ENCODE measurements at places on chromosomes 6 and 20.
A peak's percentile ranks its signal among the peaks of the same experiment; 100 is the strongest.

GRCh38 chr6:159077123-159077522, 32.3 kb upstream of the TAGAP start:
- no peak for DNase-seq

- DNase-seq: no peak
Measured at GRCh38 chr6:36949636-36950035, 4.9 kb upstream of the PI16 start.

GRCh38 chr6:38039502-38039901, 220.0 kb downstream of the ZFAND3 start:
- DNase-seq: no peak

GRCh38 chr6:31821301-31822035, 6.1 kb upstream of the HSPA1B start:
- peak; percentile 33 for DNase-seq

DNA sequence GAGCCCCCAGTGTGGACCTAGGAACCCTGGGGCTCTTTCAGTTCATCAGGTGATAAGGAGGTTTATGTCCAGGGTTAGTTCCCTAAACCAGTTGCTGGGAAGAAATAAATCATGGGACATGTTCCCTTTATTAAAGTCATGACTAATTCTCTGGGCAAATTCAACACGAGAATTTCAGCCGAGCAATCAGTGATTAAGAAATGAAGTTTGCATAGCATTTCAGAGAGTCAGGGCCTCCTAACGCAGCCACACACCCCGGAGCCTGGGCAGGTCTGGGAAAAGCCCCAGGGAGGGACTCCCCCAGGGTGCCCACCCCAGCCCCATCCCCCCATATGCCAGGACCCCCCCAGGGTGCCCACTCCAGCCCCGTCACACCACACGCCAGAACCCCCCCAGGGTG, 20.1 kb downstream of the SLCO4A1 start:
- no peak for DNase-seq

DNA sequence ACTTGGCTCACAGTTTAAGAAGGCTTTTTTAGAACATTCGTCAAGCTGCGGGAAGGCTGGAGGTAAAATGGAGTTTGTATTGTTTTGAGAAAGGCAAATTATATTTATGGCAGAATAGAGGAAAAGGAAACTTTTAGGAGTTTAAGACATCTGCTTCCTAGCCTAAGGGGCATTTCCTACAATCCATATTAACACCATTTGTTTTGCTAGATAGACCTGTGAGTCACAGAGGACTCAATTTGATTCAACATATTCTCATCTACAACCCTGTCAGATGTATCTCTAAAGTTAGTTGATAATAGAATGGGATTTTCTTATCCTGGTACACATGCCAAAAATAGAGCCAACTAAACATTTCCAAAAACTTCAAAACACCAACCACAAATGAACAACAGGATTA, 35.0 kb downstream of the RCAN2 start:
- DNase-seq: no peak

GRCh38 chr6:20699402-20699801, 165.1 kb downstream of the CDKAL1 start:
- no peak for DNase-seq

DNA sequence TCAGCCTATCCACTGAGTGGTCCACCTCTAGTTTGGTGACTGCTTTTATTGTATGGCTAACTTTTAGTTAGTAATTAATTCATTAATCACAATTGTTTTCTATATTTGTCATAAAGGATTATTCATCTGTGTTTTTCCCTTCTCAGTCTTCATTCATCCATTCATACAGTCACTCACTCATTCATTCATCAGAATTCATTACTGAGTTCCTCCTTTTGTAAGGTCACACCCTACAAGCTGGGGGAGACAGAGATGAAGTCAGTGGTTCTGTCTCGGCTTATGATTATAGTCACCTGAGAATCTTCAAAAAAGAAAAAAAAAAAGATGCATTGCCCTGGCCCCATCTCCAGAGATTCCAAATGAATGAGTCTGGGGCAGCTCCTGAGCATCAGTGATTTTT, 257.1 kb downstream of the ADGB start:
- DNase-seq: no peak

DNA sequence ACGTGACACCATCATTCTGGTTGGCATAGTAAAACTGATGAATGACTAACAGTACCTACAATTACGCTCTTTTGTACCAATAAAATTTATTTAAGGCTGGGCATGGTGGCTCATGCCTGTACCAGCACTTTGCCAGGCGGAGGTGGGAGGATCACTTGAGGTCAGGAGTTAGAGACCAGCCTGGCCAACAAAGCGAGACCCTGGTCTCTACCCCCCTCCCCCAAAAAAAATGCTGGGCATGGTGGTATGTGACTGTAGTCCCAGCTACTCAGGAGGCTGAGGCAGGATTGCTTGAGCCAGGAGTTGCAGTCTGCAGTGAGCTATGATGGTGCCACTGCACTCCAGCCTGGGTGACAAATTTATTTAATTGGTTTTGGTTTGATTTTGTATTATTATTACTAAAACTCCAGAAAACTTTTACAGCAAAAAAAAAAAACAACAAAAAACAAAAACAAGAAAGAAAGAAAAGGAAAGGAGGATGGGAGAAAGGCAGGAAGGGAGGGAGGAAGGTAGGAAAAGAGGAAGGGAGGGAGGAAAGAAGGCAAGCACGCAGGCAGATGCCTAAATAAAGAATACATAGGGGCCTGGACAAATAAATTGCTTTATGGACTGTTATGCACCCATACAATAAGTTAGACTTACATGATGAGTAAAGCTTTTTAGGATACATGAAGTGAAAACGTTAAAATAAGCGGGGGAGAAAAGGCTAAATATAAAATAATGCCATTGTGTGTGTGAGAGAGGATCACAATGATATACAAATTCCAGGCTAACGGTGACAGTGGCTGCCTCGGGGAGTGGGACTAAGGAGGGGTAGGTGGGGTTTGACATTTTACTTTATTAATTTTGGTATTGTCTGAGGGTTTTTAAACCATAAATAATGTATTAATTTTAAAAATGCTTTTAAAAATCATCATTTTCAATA, 682 bp upstream of the ZSCAN9 start:
- DNase-seq: no peak

DNA sequence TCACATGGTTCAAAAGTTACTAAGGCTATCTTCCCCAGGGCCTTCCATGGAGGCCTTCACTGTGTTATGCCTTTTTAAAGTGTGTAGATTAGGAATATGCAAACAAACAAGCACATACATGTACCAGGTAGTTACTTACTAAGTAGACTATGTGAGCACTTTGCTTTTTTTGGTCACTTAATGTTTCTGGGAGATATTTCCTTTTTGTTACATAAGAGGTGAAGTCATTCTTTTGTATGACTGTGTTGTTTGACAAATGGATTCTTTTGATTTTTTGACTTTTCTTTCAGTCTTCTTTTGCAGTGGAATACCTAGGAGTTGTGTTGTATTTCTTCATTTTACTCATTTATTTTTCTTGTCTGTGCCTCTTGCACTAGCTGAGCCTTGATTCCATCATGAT, 39.6 kb upstream of the BCAS1 start:
- DNase-seq: no peak

GRCh38 chr6:36581716-36582115, 12.4 kb upstream of the SRSF3 start:
- DNase-seq: no peak

DNA sequence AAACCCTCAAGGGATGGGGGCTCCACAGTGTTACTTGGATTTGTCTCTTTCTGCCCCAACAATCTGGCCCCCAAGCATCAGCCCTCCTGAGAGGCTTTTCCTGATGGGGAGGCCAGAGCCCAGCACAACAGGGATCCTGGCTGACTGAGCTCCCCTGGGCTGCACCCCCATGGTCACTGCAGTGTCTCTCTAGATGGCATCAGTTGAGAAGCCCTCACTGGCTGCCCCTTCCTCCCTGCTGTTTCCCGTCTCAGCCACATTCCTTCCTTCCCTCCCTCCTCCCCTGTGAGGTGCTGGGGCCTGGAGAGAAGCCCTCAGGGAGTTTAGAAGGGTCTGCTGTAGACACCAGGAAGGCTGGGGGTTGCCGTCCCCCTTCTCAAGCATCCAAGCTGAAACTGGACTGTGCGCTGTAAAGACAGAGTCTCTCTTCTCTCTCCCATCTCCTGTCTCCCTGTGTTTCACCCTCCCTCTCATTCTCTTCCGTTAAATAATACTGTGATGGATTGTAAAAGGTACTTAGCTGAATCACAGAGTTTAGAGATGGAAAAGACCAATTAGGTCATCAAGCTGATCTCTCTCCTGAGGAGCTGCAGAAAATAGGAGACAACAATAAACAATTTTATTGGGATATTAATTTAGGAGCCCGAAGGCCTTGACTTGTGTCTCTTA, 29.7 kb downstream of the SAYSD1 start:
- no peak for DNase-seq

- DNase-seq: no peak
Measured at GRCh38 chr20:4814696-4815252, 93.1 kb downstream of the PRND start.

DNA sequence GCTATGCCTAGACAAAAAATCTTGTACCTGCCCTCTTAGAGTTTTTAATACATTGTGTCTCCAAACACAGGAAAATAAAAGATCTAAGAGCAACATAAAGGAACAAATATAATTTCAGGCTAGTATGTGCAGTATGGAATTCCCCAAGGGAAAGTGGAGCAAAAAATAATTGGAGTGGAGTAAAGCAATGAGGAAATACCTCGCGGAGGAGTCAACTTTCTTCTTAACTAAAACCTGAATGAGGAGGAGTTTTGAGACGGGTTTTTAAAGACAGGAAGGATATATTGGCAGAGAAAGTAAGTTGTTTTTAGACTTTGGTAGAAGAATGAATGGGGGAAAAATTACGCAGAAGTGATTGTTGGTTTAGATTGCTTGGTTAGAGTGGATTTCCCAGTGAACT, 14.0 kb downstream of the HIVEP1 start:
- no peak for DNase-seq

DNA sequence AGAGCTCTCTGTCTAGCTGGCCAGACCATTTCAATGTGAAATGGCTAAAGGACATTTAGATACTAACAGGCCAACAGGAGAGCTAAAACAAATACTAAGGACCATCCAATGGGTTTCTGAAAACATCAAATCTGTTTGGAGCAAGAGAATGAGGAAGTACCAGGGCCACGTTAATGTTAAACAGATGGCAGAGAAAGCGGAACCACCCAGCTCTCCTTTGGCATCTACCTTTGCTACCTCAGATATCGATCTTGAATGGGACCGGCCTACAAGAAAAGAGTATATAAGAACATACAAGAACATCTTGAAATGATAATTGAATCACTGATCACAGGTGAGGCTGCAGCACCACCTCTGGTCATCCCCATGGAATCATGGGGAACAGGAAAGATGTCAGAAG, 31.8 kb downstream of the KCNK5 start:
- DNase-seq: no peak

- DNase-seq: no peak
Measured at GRCh38 chr20:16158976-16159286, 414.3 kb downstream of the KIF16B start.

DNA sequence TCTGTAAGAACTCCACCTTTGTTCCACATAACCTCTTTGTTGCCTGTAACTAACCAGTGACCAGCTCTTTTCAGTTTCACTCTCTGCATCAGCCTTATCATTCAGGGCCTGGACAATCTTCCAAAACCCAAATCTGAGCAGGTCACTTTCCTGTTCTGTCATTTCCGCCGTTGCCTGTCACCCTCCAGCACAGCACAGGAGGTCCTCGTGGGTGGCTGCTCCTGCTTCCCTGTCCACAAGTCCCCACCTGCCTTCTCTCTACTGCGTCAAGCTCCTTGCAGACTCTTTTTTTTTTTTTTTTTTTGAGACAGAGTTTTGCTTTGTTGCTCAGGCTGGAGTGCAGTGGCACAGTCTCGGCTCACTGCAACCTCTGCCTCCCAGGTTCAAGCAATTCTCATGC, 73.9 kb downstream of the MTHFD1L start:
- no peak for DNase-seq

DNA sequence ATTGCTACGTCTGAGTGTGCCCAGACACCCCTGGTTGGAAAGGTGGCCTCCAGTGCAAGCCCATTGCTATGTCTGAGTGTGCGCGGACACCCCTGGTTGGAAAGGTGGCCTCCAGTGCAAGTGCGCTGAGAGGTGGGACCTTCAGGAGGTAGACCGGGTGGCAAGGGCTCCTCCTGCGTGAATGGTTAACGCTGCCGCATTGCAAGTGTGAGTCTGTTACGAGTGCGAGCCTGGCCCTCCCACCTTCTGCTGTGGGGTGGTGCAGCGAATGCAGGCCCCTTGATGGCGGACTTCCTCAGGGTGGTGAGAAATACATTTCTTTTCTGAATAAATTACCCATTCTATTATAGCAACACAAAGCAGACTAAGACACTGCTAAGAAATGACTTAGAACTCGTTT, 208.8 kb downstream of the DLL1 start:
- DNase-seq: no peak

- DNase-seq: no peak
Measured at GRCh38 chr6:116365743-116366142, 5.0 kb upstream of the DSE start.
